Hematopoietic multipotent progenitor cell treated with erythropoietin and hydrocortisone succinate and interleukin-3 and kit ligand, for 15 days (in vitro differentiated cells): ENCODE measurements at places on chromosomes 4 and X.

- no peak for DNase-seq
Observed at GRCh38 chr4:33073811-33074210, 2353.6 kb downstream of the PCDH7 start.

DNA sequence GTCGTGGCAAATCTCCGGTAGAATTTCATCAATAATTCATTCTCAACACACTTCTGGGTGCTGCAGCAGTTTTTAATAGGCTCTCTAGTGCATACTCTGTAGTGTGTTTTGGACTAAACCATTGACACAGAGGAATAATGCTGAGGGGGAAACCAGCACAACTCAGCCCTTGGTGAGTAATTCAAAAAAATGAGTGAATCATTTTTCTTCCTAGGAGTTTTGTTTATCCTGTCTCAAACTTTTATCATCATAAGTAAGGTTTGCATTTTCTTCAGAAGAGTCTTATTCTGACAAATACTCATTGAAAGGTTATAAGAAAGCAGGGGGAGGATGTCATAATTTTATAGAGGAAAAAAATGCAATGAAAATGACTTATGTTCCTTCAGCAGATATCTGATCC is 2542.7 kb downstream of the PCDH7 start:
- no peak for DNase-seq

DNA sequence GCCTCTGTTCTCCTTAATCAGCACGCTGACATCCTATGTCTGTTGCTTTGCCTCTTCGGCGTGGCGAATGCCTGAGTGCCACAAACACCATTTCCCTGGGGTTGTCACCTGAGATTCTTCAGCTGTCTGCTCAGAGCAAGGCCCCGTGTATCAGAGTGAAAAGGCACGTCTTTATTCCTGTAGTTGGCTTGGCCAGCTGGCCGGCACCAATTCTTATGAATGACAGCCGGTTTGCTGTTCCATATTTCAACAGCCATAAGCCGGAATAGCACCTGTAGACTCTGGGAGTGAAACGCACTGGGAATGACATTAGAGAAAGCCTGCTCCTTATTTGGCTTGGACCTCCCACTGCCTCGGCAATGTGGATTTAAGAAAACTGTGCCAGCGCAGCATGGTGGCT is 89.3 kb downstream of the MGST2 start:
- no peak for DNase-seq

GRCh38 chr4:12548678-12549077 is 935.5 kb downstream of the RAB28 start:
- no peak for DNase-seq

GRCh38 chr4:44725726-44726037 is 674 bp downstream of the GNPDA2 start:
- DNase-seq: no peak

GRCh38 chr4:128241019-128241418 is 46.6 kb downstream of the PGRMC2 start:
- DNase-seq: no peak

DNA sequence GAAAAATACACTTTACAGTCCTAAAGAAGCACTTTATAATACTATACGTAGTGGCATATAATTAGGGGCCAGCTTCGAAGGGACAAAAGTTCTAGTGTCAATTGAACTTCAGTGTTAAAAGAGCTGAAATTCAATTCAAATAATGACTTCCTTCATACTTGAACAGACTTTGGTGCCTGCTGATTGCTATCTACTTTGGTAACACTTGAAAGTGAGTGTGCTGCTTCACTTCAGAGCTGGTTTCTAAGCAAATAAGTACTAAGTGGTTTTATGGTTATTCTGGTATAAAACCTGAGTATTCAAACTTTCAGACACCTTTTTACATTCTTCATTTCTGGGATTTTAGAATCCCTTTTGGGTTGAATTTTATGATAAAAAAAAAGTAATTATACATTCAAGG is 107.0 kb downstream of the SLC4A4 start:
- DNase-seq: no peak

GRCh38 chrX:41952102-41952501 is 28.7 kb upstream of the CASK start:
- no peak for DNase-seq

- no peak for DNase-seq
Observed at GRCh38 chr4:169668069-169668721, 47.8 kb downstream of the CLCN3 start.

DNA sequence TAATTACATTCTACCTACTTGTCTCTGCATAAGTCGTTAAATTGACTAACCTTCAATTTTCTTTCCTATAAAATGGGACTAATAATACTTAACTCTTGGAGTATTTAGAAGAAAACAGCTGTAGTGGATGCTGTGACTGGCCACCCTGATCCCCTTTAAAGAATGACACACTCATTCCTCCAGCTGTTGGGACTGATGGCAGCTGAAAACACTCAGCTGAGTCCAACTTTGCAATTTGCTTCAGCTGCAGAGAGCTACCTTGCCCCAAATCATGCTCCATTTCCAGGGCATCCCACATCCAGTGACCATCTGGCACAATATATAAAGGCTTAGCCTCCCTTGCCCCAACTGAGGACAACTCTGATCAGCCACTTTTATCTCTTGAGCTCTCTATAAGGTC is 89.1 kb downstream of the MID1IP1 start:
- DNase-seq: no peak

- DNase-seq: no peak
Observed at GRCh38 chr4:186193851-186194250, 2.5 kb downstream of the CYP4V2 start.

GRCh38 chr4:13244444-13244843 is 239.7 kb downstream of the RAB28 start:
- DNase-seq: no peak

DNA sequence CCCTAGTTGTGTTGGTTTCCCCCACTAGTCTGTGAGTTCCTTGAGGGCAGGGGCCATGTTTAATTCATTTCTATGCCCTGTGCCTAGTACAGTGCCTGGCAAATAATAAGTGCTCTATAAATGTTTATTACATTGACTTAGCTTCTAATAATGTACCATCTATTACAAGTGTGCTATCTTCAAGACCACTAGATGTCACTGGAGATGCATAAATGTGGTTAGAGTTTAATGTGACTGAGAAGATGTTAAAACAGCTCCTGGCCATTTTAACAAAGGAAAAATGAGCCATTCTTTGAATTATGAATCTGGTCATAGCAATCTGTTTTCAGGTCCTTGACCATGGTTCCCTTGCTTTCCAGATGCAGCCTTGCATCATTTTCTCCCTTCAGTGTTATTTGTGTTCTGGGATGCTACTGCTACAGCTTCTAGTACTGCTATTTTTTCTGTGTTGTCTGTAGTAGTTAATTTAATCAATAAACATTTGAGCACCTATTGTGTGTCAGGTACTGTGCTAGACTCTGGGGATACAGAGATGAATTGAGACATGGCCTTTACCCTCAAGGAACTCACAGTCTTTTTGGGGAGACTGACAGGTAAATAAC is 43.2 kb downstream of the SLC9A6 start:
- peak; percentile 44 for DNase-seq

- no peak for DNase-seq
Observed at GRCh38 chr4:142690406-142691163, 155.5 kb downstream of the INPP4B start.

GRCh38 chr4:118973295-118973694 is 84.6 kb downstream of the SYNPO2 start:
- DNase-seq: no peak

- no peak for DNase-seq
Observed at GRCh38 chr4:125011646-125012045, 299.1 kb upstream of the ANKRD50 start.

DNA sequence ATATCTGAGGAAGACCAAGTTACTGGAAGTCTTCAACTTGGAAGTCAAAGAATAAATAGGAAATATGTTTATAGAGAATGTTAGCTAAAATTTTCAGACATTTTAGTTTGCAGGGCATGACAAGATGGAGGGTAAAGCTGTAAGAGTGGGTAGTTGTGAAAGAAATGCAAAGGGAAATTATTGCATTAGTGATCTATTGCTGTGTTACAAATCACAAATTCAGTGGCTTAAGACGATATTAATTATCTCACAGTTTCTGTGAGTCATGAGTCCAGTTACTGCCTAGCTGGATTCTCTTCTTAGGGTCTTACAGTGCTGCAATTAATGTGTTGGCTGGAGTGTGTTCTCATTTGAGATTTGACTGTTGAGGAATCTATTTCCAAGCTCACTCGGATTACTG is 62.9 kb upstream of the CAMK2D start:
- no peak for DNase-seq

DNA sequence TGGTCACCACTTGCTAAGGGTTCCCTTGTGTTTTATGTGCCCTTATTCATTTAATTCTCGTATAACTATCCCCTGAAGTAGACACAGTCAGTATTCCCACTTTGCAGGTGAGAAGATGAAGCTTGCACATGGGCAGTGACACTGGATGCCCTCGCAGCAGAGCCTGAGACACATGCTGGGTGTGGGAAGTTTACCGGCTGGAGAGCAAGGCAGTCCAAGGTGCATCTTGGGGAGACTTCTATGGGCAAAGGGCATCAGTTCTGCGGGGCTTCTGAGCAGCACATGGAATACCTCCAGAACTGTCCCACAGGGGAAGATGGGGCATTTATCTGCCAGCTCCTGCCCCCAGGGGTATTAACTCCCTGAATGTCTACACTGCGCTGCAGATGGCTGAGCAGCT is 92.2 kb downstream of the SLC2A9 start:
- no peak for DNase-seq

DNA sequence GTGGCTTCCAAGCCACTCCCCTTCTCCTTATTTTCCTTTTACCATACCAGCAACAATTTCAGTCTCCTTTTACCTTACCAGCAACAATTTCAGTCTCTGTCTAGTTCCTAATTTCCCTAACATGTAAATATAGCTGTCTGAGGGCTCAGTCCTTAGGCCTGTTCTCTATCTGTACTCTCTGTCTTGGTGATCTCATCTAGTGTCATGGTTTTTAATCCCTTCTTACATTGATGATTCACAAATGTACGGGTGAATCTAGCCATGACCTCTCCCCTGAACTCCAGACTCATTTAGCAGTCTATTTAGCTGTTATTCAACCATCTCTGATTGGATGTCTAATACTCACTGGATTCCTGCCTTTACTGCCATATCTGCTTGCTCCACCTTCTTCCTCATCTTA is 7.2 kb downstream of the IL15 start:
- no peak for DNase-seq

DNA sequence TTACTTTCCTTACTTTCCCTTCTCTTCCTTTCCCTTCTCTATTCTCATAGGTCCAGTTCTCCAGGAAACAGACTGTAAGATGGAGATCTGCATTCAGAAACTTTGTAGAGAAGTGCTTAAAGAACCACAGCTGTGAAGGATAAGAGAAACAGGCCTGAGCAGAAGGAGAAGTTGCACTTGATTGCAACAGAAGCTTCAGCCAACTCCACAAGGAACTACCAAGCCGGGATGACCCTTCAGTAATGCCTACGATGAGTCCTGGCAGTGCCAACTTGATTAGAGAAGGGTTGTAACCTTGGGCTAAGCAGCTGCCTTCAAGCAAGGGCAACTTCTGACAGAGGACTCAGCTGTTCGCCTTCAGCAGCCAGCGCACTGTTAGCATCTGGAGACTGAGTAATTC is 413.3 kb upstream of the RASGEF1B start:
- DNase-seq: no peak

- peak; percentile 59 for DNase-seq
Observed at GRCh38 chr4:183507925-183508696, 3.3 kb downstream of the ING2 start.

DNA sequence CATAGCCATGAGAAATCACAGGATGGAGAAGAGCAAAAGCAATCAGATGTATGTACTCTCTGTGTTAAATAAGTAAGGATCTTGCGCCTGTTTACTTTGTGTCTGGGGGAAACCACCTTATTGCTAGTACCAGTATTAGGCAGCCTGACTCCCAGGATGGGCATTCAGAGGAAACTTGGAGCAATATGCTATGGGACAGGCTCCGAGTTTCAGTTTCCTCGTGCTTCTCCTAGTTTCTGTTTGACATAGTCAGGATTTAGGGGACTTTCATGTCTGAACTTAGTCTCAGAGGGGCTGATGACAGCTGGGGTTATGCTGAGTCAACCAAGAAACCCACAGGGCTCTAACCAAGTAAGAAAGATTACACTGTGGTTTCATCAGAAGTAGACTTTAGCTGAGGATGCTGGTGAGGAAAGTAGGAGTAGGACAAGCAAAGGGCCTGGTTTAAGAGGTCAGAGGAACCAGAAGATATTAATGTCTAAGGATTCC is 13.5 kb downstream of the NSUN7 start:
- no peak for DNase-seq

DNA sequence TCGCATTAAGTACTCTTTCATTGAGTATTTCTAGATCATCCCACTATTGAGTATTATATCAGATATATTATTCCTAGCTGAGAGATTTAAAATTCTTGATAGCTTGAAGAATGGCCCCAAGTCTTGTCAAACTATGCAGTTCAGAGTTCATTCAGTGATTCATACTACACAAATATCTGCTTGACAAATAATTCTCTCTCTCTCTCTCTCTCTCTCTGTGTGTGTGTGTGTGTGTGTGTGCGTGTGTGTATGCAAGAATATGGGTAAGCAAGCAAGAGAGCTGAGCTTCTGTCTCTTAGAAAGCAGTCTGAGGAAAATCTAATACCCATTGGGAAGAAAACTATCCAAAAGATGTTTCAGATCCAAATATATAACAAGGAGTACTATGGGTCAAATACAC is 142.0 kb downstream of the SLC10A7 start:
- DNase-seq: no peak

GRCh38 chrX:2325076-2325784 is 175.5 kb downstream of the DHRSX start:
- no peak for DNase-seq

DNA sequence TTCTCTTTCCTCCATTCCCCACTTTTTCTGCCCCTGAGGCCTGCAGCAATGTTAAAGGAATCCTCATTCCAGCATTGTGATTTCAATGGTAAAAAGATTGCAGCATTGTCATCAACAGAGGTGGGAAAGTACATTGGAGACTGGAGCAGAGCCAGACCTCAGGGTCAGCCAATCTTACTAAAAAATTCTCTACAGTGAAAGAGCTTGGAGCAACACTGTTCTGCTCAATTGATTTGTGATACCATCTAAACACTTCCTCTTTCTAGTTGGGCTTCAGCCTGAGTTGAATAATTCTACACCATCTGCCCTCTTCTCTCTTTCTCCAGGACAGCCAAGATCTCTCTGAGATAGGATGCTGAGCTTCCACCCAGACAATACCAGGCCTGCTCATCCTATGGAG is 176.5 kb downstream of the AR start:
- DNase-seq: no peak

- DNase-seq: no peak
Observed at GRCh38 chrX:28625223-28625622, 38.0 kb downstream of the IL1RAPL1 start.
